ENCODE measurements at places on chromosomes 4 and X.

- peak; percentile 35 for DNase-seq
Observed at GRCh38 chr4:12186526-12186925, 757.8 kb upstream of the HS3ST1 start.

DNA sequence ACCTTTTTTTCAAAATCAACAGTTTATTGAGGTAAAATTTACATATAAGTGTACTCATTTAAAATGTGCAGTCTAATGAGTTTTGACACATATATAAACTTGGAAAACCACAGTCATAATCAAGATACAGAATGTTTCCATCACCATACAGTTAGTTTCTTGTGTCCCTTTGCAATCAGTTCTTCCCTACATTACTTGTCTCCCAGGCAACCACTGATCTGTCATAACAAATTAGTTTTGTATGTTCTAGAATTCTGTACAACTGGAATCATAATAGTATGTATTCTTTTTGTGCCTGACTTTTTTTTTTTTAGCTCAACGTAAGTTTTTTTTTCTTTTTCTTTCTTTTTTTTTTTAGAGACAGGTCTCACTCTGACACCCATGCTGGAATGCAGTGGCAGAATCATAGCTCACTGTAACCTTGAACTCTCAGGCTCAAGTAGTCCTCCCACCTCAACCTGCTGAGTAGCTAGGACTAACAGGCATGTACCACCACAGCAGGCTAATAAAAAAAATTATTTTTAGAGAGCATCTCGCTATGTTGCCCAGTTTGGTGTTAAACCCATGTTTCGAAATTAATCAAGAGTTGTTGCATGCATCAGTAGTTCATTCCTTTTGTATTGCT lies 26.9 kb downstream of the ARFIP1 start:
- DNase-seq: no peak

DNA sequence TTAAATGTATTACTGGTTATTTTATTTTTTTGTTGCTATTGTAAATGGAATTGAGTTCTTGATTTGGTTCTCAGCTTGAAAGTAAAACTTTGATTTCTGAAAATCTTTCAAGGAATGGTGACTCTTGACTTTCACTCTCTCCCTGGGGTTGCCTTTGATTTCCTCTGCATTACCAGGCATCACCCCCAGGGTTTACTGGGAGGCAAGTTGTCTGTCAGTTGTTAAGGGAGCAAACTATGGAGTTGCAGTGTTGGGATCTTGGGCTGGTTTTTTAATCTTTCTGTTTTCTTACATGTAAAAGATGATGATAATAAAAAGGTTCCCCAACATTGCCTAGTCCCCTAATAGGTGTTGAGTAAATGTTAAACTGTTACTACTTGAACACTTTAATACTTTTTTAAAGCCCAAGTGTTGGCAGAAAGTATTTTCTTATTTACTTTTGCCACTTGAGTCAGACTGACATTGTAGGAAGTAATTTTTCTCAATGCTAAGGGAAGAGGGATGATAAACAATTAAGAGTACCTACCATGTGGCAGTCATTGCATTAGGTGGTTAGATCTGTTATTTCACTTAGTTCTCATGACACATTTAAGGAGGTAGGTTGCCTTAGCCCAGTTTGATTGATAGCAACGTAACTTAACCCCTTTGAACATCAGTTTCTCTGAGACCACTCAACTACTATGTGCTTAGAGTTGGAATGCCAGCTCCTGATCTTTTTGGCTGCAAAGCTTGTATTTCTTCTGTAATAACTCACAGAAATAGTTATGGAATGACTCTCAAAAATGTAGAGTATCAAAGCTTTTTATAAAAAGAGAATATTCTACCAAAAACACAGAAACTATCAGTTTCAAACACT lies 67.1 kb downstream of the DCLK2 start:
- peak; percentile 16 for DNase-seq

- DNase-seq: no peak
Observed at GRCh38 chrX:140724736-140725135, 15.2 kb downstream of the LINC00632 start.

- no peak for DNase-seq
Observed at GRCh38 chr4:98544818-98545414, 113.5 kb downstream of the TSPAN5 start.

DNA sequence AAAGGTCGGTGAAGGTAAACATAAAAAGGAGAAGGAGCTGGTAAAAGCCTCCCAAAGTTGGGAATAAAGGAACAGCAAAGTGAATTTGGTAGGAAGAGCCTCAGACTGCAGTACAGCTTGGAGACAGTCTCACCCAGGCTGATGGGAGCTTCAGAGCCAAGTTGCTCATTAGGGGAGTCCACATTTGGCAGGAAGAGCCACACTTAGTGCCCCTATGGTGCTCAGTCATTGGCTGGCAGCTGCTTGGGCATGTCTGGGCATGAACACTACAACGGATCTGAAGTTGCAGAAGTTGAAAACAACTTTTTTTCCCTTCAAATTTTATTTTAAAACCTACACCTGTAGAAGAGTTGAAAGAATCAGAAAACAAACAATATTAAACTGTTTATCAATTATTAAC lies 2497.3 kb downstream of the ARAP2 start:
- no peak for DNase-seq

GRCh38 chrX:50971395-50971794 lies 60.9 kb downstream of the BMP15 start:
- no peak for DNase-seq

Data from DMS53 (cell line).